Renal cortex interstitium (tissue), 15 donors: ENCODE measurements at places on chromosomes 7 and 10. TPM values are rescaled to one million over a fixed set of nuclear protein-coding genes. Genes with fewer than 3 reads are reported as not detected.

The PKD2L1 gene
- 0.10 TPM for polyA plus RNA-seq

The FFAR4 gene
- polyA plus RNA-seq, result not detected

The MNX1 gene
- polyA plus RNA-seq, result 0.09 TPM

The CYP3A7 gene
- 0.30 TPM for polyA plus RNA-seq

The EPC1 gene
- 71.1 TPM for polyA plus RNA-seq

The SAP25 gene
- polyA plus RNA-seq, result 9.9 TPM

The BRI3 gene
- 104 TPM for polyA plus RNA-seq

The BEND7 gene
- 39.7 TPM for polyA plus RNA-seq

The CRYGN gene
- 3.6 TPM for polyA plus RNA-seq

GRCh38 chr10:99431190-99431760, 851 bp upstream of the GOT1 start:
- DNase-seq, result no peak

GRCh38 chr10:25023278-25023677, 6.9 kb downstream of the THNSL1 start:
- DNase-seq, result no peak

DNA sequence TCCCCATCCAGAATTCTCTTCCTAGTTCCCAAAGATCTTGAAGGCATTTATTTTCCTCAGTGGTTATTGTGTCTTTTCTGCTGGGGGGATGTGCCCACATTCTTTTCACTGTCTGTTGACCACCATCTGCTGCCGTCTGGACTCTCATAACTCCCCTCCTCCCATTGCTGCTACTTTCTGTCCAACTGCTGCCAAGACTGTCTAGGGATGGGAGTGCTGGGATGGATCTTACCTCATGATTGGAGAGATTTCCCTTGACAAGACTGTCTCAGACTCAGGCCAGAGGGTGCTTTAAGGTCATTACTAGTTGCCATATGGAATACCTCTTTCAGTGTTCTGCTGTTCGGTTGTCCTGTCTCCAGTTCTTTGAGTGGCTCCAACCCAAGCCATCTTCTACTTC, 141.6 kb downstream of the C1GALT1 start:
- DNase-seq, result no peak

GRCh38 chr10:60870803-60871202, 73.2 kb downstream of the RHOBTB1 start:
- no peak for DNase-seq

- no peak for DNase-seq
Observed at GRCh38 chr10:100642295-100642994, 102.9 kb upstream of the PAX2 start.
